CD4-positive, alpha-beta T cell (primary cell): ENCODE measurements at places on chromosomes 11 and 22.
A peak's percentile ranks its signal among the peaks of the same experiment; 100 is the strongest.

GRCh38 chr22:41226723-41227655 is 13.7 kb downstream of the CHADL start:
- DNase-seq: no peak

- peak; percentile 95 for DNase-seq
Observed at GRCh38 chr11:32583459-32584271, at the start of gene EIF3M. Gene EIF3M, plus strand, starts transcription at chr11:32583831. Its CDS starts 57 bp downstream, at chr11:32583888.

DNA sequence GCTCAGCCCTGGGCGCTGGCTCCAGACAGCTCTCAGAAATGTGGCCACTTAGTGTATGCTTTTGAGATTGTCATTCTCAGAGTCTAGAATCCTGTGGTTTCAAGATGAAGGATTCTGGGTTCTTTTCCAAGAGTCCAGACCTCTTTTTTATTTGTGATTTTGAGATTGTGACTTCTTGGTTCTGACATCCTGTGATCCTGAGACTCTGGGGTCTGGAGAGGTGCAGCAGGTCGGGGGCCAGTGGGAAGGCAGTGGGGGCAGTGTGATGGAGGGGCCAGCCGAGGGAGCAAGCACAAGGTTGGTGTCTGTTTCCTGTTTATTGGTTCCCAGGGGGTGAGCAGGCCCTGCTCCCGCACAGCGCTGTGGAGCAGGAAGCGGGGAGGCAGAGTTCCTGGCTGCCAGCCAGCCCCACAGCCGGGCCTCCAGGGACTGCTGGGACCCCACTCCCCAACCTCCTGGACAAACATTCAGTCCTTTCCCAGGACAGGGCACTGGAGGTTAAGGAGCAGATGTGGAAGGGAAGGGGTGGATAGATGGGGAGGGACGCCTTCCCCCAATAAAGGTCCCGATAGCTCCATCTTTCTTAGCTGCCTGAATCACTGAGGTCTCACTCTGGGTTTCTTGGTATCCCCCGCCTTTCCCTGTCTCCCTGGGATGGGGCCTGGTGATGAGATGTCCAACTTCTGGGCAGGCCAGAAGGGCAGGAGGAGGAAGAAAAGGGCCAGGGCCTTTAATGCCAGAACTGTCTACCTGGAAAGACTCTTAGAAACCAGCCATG is 13.7 kb downstream of the ARHGEF17 start:
- DNase-seq: no peak

DNA sequence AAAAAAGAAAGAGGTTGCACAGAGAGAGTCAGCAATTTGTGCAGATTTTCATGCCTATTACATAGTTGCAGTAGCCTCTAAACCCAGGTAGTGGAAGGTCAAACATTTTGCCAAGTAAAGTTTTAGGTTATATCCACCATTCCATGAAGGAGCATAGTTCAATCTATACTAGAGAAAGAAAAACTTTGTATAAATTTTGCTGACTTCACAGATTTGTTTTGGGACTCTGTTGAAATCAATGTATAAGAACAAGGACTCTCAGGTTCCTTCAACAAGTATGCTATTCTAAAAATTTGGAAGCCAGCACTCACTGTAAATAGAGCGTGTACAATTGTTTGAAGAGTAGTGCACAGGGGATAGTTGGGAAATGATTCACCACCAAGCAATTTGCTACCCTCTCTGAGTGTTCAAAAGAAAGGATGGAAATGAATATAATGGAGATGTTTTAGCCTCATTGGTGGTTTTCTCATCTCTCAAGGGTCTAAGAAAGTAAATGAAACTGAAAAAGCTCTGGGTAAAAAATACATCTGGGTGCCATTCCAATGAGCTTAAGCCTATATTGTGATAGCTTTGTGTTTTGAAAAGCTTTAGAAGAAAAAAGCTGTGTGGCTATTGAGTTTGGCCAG is 508.4 kb upstream of the LUZP2 start:
- DNase-seq: no peak

DNA sequence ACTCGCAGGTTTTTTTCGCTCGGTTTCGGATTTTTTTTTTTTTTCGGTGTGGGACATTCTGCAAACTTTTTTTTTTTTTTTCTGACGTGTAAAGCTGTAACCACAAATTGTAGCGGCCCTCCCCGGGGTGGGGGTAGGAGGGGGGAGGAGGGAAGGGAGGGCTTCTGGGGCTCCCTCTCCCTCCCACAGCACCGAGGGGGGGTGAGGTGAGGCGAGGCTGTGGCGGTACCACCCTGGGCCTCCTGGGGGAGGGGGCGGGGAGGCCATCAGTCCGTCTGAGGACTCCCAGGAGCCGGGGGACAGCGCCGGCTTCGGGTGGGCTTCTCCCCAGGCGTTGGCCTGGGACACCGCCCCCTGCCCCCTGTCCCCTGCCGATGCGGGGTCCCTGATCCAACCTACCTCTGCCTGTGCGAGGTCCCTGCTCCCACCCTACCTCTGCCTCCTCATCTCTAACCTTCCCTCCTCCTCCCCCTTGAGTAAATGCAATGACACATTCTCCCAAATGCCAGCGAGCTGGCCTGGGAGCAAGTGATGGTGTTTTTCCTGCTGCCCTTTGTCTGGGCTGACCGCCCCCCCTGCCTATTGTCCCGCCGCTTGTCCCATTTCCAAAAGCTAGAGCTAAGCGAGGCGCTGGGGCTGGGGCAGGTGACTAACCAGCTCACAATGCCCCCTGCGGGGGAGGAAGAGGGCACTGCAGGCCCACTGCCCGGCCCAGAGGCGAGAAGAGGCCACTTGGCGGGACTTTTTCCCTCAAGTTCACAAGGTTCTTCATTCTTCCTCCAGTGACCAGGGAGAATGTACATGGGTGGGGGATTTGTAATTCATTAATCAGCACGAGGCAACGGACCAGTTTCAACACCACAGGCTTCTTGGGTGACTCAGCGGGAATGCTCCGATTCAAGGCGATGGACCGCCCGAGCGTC is 511 bp upstream of the CLCF1 start:
- DNase-seq: peak; percentile 78

DNA sequence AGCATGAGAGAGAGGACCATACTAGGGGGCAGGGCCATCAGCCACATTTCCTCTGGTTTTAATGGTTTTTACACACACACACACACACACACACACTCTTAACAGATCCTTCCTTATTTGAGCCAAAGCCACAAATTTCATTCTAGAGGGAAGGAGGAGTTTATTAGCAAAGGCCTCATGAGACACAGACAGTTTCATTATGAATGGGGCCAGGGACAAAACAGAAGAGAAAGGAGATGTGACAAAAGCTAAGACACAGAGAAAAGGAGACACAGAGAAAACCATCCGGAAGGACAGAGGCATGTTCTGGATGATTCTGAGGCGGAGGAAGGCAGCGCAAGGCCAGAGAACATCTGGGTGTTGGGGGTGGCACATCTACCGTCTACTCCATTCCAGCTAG is 32.2 kb upstream of the ARFGAP3 start:
- no peak for DNase-seq

DNA sequence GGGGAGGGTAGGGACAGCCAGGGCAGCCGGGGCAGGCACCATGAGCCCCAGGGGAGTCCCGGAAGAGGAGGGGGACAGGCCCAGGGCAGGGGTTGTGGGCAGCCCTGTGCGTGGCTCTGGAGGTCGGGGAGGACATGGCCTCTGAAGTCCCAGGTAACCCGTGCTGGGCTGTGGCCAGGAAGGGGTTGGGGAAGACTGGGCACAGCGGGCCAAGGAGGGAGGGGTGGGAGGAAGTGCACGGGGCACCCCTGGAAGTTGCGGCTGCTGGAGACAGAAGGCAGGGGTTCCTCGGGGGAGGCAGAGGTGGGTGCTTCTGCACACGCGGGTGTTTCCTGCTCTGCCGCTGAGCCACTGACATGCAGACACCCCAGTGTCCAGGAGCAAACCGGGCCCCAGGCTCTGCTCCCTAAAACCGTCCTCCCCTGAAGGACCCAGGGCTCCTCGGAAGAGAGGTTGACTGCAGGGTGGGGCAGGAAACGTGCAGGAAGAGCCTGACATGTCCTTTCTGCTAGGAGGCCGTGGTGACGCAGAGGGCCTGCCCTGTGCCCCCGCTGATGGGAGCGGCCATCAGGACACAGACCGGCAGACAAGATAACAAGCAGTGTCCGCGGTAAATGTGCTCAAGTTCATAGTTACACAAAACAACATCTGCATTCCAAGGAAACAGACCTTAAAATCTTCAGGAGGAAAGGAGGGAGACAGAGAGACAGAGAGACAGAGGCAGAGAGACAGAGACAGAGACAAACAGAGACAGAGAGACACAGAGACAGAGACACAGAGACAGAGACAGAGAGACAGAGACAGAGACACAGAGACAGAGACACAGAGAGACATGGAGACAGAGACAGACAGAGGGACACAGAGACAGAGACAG is 5.7 kb downstream of the TNNI2 start:
- peak; percentile 56 for DNase-seq

DNA sequence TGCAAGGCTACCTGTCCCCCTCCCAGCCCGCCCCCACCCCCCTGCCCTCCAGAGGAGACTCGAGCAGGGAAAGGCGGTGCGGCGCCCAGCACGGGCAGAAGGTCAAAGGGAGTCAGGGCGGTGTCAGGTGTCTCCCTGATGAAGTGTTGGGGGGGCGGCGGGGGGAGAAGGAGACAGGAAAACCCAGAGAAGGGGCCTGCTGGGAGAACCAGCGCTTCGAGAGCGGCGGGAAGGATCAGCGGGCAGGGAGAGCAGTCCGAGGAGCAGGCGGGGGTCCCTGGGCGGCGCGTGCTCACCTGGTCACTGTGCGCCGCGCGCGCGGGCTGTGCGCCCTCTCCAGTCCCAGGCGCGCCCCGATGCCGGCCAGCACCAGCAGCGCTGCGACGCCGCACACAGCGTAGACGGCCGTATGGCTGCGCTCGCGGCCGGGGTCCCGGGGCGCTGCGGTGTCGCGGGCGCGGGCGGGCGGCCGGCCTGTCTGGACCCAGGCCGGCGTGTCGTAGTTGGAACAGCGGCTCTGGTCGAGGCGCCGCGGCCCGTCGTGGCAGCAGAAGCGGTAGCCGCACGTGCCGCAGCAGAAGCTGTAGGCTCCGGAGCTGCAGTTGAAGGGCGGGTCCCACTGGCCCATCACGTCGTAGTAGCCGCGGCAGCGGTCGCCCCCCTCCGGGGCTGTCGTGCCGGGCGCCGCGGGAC is 886 bp downstream of the SHISA8 start:
- no peak for DNase-seq

- DNase-seq: no peak
Observed at GRCh38 chr11:92266806-92267205, 42.2 kb downstream of the FAT3 start.

- no peak for DNase-seq
Observed at GRCh38 chr11:57658023-57658361, 430 bp downstream of the CLP1 start.

- no peak for DNase-seq
Observed at GRCh38 chr11:113475160-113475761, at the start of gene DRD2. Gene DRD2, minus strand, starts transcription at chr11:113475398. Its CDS starts 50,747 bp downstream, at chr11:113424651.

GRCh38 chr11:96567667-96568066 is 177.9 kb downstream of the JRKL start:
- no peak for DNase-seq

DNA sequence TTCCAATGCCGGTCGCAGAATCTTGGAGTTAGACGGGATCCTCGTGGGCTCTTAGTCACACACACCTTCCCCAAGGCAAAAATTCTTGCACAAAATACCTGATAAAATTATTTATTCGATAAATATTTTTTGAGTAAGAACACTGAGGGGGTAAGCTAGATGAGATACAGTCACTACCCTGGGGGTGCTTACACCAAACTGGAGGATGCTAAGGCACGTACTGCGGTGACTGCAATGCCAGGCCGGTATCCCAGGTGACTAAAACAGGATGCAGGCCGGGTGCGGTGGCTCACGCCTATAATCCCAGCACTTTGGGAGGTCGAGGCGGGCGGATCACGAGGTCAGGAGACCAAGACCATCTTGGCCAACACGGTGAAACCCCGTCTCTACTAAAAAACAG is 1.7 kb upstream of the MRTFA start:
- no peak for DNase-seq

- DNase-seq: no peak
Observed at GRCh38 chr11:131533998-131534397, 163.6 kb downstream of the NTM start.

- DNase-seq: no peak
Observed at GRCh38 chr22:37654563-37655251, 3.8 kb upstream of the PDXP start.

GRCh38 chr11:132980670-132981069 is 551.6 kb downstream of the OPCML start:
- no peak for DNase-seq

DNA sequence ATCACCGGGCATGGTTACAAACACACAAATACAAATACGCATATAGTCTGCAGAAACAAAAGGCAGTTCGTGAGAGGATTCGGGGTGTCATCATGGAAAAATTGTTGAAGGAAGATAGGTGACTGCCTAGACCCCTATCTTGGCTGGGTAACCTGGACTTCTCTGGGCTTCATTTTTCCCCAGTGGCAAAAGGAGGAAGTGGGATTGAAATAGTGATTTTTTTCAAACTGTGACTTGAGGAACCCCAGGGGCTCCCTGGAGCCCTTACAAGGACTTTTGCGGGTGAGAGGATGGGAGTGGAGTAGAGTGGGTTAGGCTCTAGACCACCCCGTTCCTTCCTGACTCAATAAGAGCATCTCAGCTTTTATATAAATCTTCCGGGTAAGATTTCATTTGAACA is 1.0 kb upstream of the ELF5 start:
- no peak for DNase-seq

DNA sequence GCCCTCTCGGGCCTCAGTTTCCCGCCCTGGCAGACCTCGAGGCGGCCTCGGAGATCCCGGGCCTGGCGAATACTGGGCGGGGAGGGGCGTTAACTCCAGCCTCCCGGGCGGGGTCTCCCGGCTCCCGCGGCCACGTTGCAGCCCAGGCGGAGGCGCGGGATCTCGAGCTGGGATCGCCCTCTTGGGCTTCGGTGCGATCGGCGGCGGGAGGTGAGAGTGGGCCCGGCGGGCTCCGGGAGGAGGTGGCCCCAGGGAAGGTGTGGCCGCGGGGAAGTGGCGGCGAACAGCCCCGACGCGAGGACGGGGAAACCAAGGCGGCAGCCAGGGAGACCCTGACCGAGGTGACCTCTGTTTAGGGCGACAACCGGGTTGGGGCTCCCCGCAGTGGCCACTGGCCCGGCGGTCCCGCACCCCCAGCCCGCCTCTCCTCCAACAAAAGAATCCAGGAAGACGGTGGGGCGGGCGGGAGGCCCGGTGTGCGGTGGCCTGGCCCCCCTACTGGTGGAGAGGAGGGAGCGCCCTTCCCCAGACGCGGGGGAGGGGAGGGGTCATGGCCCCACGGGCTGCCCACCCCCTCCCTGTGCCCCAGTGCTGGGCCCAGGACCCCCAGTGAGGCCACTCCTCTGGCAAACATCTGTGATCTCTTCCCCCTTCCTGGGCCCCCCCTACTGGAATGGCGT is at the start of gene PHETA2:
TSS of gene PHETA2 (plus strand) at position 117 of the 680 bp plus-strand sequence. CDS start 3,046 bp downstream, outside the sequence.
- DNase-seq: peak; percentile 52

DNA sequence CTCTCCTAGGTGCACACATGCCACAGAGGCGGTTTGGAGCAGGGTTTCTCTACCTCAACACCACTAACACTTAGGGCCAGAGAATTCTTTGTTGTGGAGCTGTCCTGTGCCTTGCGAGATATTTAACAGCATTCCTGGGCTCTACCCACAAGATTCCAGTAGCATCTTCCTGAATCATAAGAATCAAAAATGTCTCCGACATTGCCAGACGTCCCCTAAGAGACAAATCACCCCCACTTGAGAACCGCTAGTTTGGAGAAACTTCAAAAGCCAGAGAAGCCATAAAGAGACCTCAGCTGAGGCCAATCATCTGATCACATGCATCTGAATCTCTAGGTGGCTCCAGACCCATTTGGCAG is 16.1 kb downstream of the MFNG start:
- no peak for DNase-seq

- no peak for DNase-seq
Observed at GRCh38 chr11:125519860-125520834, 24.1 kb upstream of the FEZ1 start.
